ENCODE measurements at places on chromosomes 2 and 18.

GRCh38 chr18:39167990-39168389 lies 1602.4 kb upstream of the CELF4 start:
- DNase-seq = no peak

DNA sequence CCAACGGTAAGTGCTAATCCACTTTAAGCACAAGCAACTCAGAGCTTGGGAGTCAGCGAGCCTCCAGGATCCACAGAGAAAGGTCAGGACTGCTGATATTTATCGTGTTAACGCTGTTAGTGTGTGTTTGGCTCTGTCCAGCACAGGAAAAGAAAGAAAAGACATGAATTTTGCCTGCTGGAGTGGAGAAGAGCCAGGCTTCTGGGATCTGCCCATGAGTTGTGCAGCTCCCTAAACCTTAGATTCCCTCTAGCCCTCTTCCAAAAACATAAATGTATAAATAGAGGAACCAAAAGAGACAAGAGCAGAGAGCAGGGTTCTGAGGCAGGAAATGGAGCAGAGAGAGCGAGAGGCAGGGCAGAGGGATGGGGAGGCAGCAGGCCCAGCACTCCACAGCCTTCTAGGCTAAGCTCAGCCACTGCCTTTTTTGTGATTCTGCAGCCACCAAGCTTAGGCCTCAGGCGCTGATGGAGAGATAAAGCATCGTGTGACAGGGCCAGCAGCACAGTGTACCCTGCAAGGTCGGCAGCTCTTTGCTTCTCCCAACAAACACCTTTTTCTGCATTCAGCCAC lies 14.5 kb upstream of the MAT2A start:
- no peak for DNase-seq

DNA sequence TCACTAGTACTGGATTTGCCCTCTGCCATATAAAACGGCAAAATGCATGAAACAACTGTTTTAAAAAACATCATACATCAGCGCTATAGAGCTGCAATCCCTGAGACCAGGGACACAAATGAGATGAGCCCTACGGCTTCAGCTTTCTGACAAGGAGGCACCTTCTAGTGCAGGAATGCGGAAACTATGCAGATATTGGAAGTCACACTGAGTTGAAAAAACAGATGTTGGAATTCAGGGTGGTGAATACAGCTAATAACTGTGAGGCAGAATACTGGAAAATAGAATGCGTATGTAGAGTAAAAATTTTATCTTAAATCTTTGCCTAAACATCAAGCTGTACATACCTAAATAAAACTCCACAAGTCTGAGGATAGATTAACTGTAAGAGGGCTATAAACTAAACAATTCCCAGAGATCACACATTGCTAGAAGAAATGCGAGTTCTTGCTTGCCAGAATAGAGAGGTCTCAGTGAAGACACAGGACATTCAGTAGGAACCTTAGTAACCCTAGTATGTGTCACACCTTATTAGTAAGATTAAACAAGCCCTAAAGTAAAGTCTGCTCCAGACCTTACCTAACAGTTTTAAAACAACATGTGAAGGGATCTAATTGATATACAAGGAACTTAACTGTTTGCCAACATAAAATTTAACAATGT lies 541.4 kb upstream of the DDX18 start:
- no peak for DNase-seq

- no peak for DNase-seq
Measured at GRCh38 chr18:59623456-59624368, 73.5 kb downstream of the CCBE1 start.

- peak; percentile 74 for DNase-seq
Measured at GRCh38 chr2:200702646-200703118, 109.0 kb upstream of the BZW1 start.

- no peak for DNase-seq
Measured at GRCh38 chr2:64996871-64997307, 7.7 kb downstream of the SLC1A4 start.

- DNase-seq = no peak
Measured at GRCh38 chr2:224178056-224178455, 139.0 kb upstream of the SERPINE2 start.

DNA sequence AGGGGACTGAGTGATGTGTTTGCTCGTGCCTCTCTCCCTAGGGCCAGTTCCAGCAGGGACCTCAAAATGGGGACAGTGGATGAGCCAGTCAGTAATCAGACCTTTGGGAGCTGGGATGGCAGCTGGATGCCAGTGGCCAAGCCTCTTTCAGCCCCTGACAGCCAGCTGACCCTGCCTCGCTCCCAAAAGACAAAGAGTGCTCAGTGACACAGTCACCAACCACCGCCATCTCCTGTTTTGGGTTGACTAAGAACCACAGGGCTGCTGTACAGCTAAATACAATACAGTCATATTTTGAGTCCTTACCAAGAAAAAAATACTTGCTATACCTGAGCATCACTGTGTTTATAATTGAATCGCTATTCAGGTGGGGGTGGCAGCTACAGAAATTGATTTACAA lies 75.7 kb downstream of the POU3F3 start:
- DNase-seq = no peak

GRCh38 chr2:208139447-208139846 lies 6.5 kb downstream of the CRYGB start:
- DNase-seq = no peak

All from activated CD4-positive, alpha-beta T cell treated with anti-CD3 and anti-CD28 coated beads, Interleukin-2, amount 50 U/mL, for 48 hours (primary cell).